ENCODE measurements at places on chromosomes 4 and X.

DNA sequence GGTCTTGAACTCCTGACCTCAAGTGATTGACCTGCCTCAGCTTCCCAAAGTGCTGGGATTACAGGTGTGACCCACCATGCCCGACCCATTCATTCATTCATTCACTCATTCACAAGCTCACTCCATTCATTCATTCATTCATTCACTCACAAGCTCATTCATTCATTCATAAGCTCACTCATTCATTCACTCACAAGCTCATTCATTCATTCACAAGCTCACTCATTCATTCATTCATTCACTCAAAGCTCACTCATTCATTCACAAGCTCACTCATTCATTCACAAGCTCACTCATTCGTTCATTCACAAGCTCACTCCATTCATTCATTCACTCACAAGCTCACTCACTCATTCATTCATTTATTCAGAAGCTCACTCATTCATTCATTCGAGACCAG, 198.6 kb downstream of the SHOX start:
- DNase-seq = no peak

- no peak for DNase-seq
Measured at GRCh38 chr4:22465996-22466395, 49.9 kb downstream of the ADGRA3 start.

DNA sequence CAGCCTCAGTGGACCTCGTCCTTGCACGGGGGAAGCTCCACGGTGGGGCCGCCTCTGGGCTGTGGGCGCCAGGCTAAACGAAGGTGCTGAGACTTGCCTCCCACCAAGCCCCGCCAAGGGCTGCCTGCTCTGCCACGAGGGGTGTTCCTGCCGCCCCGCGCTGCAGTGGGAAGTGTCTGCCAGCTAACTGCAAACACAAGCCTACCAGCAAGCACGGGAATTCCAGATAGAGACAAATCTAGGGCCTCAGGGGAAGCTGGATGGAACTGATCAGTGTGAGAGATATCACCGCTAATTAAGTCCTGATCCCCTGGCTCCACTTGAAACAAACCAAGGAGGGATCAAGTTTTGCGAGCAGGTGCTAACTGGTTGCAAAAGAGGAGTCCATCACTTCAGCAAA, 181.6 kb upstream of the LEF1 start:
- DNase-seq = no peak

DNA sequence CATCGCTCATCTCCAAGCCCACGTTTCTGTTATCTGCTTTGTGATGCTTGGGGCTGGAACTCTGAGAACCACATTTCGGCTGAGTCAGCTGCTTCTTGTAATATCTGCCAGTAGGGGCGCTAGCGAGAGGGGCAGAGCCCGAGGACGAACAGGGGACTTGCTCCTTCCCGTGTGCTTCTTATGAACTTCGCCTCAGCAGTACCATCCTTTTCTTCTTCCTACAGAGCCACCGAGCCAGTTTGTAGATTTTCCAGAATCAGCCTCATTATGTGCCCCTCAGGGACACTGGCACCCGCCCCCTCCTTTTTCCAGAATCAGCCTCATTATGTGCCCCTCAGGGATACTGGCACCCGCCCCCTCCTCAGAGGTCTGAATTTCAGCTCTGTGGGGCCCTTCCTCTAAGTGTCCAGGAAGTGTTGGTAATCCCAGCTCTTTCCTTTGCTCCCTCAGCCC, 441.7 kb upstream of the RASGEF1B start:
- DNase-seq = peak; percentile 48

GRCh38 chr4:41507291-41507947, 30.5 kb upstream of the LIMCH1 start:
- no peak for DNase-seq

DNA sequence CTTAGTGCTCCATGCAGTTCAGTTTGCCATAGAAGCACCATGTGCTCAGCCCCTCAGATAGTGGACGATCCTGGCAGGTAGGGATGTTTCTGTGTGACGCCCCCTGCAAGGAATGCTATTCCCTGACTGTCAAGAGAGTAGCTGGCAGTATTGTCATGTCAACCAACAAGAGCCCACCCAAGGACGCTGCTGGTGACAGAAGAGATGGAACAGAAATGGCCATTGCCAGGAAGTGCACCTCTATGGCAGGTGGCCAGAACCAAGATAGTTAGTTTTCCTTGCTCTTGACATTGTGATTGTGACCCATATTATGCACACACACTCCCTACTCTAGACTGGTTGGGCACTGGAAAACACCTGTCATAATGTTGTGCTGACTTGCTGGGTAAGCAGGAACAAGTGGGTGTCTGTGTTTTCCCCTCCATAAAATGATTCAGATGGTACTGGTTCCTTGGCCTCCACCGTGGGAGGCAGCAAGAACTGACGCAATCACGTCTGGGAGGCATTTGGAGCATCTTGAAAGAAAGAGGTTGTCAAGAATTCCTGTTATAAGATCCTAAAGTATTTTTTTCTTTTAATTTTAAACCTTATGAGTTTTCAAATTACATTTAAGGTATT, 507.9 kb downstream of the MID1IP1 start:
- DNase-seq = peak; percentile 42

GRCh38 chr4:56197387-56197786, 189.9 kb downstream of the AASDH start:
- no peak for DNase-seq

- no peak for DNase-seq
Measured at GRCh38 chrX:10555846-10556245, 64.5 kb downstream of the MID1 start.

DNA sequence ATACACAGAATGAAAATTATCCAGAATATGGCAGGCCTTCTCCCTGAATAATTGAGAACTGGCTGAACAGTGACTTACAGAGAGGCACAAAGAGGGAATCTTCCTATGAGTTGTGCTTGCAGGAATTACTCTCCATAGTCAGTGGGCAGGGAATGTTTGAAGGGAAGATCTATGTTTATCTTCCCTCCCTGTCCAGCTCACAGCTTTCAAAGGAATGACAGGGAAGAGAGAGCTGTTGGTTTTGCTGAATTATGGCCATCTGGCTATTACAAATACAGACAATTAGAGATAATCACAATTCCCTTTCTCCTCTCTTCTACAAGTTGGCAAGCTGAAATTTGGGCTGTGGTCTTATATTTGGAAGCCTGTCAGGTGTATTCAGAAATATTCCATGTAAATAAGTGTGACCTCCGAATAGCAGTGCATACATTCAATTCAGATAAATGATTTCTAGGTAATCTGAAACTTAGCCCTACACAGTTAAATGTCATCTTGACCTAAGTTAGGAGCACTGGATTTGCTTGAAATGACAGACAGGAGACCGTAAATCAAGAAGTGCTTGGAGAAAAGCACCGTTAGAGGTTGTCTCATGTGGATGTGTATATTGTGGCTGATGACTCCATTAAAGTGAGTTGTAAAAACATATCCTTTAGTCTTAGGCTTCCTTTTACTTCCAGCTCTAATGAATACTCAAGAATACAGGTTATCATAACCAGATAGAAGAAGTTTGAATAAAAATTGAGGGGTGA, 136.8 kb downstream of the C4orf33 start:
- DNase-seq = no peak

- no peak for DNase-seq
Measured at GRCh38 chr4:61447918-61448317, 247.8 kb downstream of the ADGRL3 start.

- no peak for DNase-seq
Measured at GRCh38 chr4:184953971-184954370, 64.3 kb upstream of the HELT start.

GRCh38 chr4:115228851-115229250, 115.4 kb upstream of the NDST4 start:
- DNase-seq = no peak

- no peak for DNase-seq
Measured at GRCh38 chr4:157151711-157152110, 68.8 kb upstream of the GRIA2 start.

- DNase-seq = peak; percentile 42
Measured at GRCh38 chr4:3388471-3389232, 53.1 kb upstream of the HGFAC start.

GRCh38 chr4:1547856-1548826, 136.0 kb downstream of the FAM53A start:
- no peak for DNase-seq

- DNase-seq = no peak
Measured at GRCh38 chr4:170008801-170009200, 17.4 kb downstream of the MFAP3L start.

GRCh38 chr4:84875636-84876371, 90.7 kb downstream of the WDFY3 start:
- no peak for DNase-seq

DNA sequence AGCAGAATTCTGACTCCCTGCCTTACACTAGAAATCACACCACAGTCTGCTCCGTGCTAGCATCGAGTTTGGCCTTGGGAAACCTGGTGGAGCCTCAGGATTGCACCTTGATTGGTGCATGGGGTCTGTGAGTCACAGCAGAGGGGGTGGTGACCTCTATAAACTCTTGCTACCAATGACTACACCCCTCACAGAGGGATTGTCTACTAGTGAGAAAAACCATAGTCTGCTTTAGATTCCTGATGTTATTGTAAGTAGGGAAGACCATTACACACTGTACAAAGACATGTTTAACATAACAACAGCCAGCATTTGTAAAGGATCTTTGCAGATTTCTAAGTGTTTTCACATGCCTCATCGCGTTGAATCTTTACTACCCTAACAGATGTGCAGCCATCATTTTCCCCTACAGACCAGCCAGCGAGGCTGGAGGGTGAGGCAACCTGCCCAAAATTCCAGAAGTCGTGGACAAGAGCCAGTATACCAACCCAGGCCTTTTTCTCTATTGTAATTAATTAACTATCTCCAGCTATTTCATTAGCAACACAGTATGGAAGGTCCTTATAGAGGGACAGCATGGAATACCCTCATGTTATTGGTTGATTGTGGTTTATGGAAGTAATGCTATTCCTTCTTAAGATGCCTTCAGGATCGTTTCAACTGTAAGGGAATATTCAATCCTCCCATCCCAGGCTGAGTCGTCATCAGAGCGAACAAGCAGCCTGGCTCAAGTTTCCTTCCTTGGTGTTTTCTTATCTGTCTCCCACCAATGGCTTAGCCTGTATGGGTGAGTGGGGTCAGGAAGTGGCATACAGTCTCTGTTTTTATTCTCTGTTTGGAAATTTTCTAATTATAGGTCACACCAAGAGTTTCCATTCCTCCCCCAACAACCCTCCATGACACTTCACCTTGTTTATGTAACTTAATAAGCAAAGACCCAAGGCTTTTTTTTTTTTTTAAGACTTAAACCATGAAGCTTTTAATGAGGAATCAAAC, 55.9 kb upstream of the KDR start:
- no peak for DNase-seq

DNA sequence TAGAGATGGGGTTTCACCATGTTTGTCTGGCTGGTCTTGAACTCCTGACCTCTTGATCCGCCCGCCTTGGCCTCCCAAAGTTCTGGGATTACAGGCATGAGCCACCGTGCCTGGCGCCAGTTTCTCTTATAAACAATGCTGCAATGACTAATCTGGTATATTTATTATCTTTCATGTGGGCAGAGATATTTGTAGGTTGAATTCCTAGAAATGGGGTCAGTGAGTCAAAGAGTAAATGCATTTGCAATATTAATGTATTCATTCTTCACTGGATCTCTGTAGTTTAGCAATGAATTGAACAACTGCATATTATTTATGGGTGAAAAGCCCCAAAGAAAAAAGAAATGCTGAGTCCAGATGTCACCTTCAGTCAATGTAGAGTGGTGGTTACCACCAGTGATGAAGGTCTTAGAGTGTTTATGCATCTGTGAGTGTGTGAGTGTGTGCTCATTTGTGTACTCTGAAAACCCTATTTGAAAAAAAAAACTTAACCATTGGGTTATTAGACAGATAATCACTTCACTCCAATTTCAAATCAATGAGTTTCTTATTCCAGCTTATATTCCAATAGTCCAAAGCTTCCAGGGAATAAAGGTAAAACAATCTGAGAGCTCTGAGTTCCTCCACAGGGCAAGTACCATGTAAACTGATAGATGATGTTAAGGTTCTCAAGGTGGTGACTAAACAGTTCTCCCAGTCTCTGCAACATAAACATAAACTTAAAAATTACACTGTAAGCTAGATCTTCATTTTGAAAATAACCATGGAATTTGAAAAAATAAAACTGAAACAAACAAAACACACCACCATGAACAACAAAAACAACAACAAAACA, 22.6 kb upstream of the CD38 start:
- peak; percentile 35 for DNase-seq

DNA sequence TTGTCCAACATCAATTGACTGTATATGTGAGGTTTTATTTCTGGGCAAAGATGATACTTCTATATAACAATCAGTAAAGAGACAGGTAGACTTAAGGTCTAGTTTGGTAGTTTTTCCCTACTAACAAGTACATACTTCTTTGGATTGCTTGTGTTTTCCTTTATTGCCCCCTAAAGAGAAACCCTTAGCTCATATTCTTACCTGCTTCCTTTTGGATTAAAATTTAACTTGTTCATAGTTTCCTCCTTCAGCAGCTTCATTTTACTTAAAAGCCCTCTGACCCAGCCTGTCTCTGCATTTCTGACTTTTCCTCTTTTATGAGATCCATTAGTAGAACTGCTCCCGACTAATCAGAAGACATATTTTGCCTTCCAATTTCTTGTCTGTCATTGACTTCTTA, 75.7 kb upstream of the GPC4 start:
- DNase-seq = no peak

DNA sequence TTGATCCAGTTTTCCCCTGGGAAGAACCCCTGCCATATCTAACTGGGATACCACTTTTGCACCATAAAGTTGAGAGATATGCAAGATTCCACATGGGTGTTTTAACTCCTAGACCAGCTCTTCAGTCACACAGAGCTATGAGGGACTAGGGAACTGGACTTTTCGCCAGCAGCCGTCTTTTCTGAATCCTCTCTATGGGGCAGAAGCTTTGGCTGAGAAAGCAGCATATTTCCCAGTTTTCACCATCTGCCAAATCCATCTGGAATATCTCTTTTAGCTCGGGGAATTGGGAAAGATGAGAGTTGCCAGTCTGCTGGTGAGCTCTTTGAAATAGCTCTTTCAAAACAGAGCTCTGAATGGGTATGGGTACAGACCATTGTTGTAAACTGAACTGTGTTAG, 20.9 kb downstream of the APOOL start:
- DNase-seq = no peak

- DNase-seq = no peak
Measured at GRCh38 chr4:167897116-167897515, 195.2 kb upstream of the ANXA10 start.

DNA sequence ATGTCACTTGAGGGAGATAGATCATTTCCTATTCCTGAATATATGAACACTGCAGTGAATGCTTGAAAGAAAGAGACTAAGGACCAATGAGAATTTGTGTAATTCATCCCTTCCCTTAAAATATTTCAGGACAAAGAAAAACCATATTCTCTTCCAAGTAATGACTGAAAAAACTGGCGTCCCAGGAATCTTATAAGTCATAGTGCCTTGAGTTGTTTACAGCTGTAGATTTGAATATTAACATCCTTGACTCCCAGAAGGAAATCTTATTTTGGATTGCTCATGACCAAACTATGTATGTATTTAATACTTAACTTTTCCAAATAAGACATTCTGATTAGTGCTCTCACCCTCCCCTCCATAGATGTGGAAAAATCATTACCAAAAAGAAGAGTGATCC, 55.5 kb downstream of the CLDN22 start:
- no peak for DNase-seq

- no peak for DNase-seq
Measured at GRCh38 chr4:105350859-105351490, 122.9 kb downstream of the PPA2 start.

Measured in CD4-positive, alpha-beta T cell treated with Interleukin-4 for 1 hour (primary cell).